ENCODE measurements at places on chromosomes 12 and 14.

DNA sequence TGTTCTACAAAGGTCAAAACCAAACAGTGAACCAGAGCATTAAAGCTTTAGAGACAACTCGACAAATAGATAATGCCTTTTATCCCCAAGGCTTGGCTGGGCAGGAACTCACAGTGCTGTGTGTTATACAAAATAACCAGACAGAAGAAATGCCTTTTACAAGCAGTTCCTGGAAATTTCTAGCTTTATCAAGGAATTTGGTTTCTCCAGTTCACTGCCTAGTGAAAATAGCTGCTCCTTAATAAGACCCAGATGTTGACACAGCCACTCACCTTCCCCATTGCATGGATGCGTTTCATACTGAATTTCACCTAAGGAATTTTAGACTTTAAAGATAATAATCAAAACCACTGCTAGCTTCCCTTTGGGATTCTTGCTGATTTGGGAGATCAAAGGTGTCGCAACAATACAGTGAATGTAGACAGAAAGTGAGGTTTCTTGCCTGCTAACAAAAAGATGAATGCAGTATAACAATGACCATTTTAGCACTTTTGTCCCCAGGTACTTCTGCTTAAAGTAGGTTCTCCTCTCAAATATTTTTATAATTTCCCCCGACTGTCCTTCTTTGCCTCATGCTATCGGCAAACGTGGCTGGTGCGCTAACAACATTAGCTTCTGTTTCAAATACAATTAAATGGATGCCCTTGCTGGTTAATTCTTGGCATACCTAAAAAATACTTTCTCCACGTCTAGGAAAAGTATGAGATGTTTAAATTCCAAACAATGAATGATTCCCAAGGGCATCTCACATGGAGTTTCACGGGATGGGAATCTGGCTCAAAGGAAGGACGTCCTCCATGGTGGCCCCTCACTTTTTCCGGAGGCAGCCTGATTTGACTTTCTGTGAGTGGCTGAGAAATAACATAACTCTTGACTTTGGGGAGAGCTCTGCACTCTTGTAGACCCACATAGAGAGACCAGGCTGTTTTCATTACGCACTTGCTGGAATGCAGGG lies 162.4 kb downstream of the C12orf75 start:
- no peak for DNase-seq

- no peak for DNase-seq
These were observed 9.0 kb downstream of the RDH16 start for GRCh38 chr12:56948457-56948777.

DNA sequence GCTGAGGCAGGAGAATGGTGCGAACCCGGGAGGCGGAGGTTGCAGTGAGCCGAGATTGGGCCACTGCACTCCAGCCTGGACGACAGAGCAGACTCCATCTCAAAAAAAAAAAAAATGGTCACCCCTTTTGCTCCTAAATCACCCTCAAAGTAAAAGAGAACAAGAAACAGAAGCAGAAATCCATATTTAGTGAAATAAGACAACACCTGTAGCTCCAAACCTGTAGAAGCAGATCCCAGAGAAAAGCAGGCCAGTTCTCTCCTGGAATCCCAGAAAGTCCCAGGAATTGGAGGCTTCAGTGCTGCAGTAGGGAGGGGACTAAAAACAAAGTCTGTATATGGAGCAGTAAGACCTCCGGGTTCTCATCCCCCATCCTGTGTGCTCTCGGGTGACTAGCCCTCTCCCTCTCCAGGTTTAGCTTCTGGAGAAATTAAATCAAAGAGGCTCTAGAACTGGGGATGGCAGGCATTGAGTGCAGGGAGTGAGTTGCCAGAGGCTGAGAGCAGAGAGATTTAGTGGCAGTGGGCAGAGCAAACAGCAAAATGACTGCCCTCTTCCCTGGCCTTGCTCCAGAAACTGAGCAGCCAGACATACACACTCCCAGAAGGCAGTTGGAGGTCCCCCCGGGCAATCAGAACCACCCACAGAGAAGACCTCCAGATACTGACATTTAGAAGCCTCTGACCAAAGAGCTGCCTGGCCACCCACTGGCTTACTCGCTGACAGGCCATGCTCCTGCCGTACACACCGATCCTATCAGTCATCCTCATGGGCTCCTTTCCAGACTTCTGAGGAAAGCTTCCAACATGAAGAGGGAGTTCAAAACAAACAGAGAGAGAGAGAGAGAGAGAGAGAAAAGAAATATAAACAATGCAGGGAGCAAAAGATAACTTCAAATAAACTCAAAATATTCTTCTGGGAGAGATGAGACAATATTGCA lies 6.3 kb upstream of the MLXIP start:
- peak; percentile 98 for DNase-seq

DNA sequence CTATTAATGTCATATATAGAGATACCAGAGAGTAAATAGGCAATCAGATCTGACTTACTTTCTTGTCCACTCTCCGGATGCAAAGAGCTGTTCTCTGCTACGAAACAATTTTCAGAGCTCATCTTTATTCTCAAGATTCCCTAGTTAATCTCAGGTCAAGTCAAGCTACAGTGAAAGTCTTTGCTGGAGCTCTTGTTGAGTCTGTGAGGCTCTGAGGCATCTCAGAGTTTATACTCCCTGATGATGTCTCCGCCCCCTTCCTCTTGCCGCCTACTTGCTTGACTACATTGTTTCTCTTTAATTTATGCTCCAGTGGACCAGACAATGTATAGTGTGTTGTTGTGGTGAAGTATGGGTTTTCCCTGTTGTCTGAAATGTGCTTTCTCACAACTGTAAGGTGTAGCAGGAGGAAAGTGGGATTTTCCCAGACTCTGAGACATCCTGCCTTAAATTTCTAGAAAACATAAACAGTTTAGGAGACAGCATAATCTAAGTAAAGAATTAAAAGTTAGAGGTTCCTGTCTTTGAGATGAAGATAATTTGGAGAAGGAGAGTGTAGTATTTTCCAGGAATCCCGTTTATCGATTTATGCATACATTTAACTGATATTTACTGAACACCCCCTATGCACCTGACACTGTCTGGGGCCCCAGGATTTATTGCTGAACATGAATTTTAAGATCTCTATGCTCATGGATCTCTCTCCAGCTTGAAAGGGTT lies at the start of gene CD69:
TSS of gene CD69 (minus strand) at position 203 of the 720 bp plus-strand sequence. CDS start at position 122, 81 bp downstream.
- no peak for DNase-seq

GRCh38 chr12:13373131-13373530 lies 176.6 kb downstream of the EMP1 start:
- no peak for DNase-seq

- no peak for DNase-seq
These were observed 135.1 kb downstream of the RBM19 start for GRCh38 chr12:113831016-113831415.

- no peak for DNase-seq
These were observed 92.4 kb downstream of the TPH2 start for GRCh38 chr12:72031066-72031465.

DNA sequence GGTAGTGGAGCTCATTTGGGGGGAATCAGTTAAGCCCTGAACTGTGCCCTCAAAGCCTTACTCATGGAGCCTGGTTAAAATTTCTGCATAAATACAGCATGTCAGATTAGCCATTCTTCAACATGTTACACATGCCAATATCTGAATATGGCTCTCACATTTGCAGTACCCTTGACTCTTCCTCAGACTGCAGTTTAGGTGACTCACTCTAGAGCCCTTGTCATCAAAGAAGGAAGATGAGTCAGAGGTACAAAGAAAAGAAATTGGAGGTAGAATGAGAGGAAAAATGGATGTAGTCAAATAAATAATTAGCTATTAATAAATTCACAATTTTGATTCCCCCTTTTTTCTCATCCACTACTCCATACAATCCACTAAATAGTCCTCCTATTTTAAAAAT lies 23.6 kb upstream of the OR4K2 start:
- DNase-seq, result no peak

- peak; percentile 85 for DNase-seq
These were observed 10.0 kb downstream of the LRCOL1 start for GRCh38 chr12:132600048-132601032.

DNA sequence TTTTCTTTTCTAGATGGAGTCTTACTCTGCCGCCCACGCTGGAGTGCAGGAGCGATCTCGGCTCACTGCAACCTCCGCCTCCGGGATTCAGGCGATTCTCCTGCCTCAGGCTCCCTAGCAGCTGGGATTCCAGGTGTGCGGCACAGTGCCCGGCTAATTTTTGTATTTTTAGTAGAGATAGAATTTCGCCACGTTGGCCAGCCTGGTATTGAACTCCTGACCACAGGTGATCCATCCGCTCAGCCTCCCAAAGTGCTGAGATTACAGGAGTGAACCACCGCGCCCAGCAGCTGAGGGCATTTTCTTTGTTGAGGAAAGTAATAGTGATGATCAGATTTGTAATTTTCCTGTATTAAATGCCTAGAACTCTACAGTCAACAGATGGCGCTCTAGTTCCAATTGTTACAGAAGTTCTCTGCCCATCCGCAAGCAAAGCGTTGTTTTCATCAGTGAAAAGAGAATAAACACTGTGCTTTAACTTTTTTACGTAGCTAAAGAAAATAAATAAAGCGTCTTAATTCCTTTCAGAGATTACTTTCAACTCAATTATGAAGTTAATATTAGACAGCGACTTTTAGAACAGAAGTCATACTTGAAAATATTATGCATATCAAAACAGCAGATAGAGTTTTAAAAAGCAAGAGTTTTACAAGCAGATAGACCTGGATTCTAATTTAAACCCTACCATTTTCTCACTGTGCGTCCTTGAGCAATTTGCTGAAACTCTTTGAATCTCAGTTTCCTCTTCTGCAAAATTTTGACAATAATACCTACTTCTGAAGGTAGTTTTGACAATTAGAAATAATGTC lies 335.1 kb downstream of the DUSP6 start:
- DNase-seq, result peak; percentile 85

- DNase-seq, result no peak
These were observed 60.9 kb upstream of the FUT8 start for GRCh38 chr14:65351493-65352194.

GRCh38 chr14:92780444-92781232 lies 13.5 kb upstream of the GOLGA5 start:
- no peak for DNase-seq

- DNase-seq, result no peak
These were observed 104.6 kb downstream of the SLC38A1 start for GRCh38 chr12:46164186-46164761.

- DNase-seq, result peak; percentile 18
These were observed 1.8 kb upstream of the FBXO21 start for GRCh38 chr12:117192057-117192456.

DNA sequence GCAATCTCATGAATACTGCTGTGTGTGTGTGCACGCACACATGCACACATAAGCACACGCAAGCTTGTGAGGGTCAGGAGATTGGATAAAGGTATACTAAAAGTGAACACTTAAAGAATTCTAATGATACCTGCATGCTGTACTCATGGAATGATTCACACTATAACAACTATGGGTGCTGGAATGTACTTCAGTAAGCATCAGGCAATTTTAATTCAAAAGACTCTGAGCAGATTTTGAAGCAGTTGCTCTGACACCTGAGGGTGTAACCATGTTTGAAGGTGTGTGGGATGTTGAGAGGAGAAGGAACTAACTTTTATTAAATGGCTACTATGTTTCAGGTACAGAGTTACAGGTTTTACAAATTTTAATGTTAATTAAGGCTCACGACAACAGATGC lies 61.6 kb downstream of the GARIN6 start:
- no peak for DNase-seq

DNA sequence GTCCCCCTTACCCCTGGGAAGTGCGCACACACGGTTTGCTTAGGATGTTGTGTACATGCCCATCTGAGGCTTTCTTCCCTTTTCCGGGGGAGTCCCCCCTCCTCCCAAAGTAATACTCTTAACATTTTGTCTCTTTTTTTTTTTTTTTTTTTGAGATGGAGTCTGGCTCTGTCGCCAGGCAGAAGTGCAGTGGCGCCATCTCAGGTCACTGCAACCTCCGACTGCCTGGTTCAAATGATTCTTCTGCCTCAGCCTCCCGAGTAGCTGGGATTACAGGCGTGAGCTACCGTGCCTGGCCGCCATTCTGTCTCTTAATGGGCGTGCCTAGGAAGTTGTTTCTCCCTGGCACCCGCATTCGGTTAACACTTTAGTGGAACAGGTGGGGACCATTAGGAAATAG lies 4.5 kb upstream of the GMFB start:
- DNase-seq, result peak; percentile 52

DNA sequence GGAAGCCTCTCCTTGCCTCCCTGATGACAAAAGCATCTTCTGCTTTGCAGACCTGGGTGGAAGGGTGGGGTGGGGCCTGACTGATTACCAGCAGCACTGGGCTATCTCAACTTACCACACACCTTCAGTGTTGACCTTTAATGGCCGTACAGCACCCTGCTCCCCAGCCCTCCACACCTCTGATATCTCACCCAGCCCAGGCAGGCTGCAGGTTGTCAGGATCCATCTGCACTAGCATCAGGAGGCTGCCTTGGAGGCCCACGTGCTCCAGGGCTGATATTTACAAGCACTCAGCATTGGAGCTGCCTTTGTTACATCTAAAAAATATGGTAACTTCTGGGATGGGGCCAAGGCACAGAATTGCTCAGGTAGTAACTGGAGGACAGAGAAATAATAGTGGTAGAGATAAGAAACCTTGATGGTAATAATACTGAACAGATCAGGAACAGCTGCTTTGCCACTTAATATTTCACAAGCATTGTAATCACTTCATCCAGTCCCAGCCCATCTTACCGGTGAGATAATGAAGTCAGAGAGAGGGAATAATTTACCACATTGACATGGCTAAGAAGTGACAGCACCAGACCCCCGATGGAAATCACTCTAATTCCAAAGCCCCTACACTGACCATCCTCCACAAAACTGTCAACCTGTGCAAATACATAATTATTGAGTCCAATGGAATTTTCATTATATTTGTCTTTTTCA lies 125.2 kb upstream of the RFLNA start:
- DNase-seq, result no peak

DNA sequence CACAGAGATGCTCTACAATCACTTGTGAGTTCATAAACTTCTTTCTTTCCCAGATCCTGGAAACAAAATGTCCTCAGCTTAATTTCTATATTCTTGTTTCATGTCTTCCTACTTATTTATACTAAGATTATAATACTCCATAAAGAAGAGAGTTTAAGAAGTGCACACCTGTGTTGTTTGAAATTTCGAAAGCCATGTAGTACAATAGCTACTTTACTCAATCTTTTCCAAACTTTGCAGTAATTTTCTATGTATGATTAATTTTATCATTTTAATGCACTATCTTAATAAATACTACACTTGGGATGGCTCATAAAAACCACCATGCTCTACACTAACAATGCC lies 300 bp upstream of the TTC5 start:
- no peak for DNase-seq

DNA sequence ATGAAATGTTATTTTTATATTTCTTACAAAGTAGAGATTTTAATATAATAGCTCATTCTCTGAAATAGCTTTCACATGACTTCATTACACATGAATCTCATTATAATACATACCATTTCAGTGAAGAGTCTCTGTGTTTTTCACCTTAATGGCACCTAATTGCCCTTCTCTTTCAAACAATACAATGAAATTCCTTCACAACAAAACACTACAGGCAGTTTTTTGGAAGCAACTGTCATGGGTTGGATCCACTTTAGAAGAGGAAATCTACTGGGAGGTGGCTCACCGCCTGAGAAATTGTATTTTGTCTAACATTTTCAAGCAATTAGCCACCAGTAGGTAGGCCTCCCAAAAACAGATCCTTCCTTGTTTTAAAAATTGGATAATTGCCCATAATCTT lies 40.3 kb upstream of the RGS6 start:
- no peak for DNase-seq

- DNase-seq, result no peak
These were observed 51.7 kb downstream of the SMOC1 start for GRCh38 chr14:69930780-69931379.

- peak; percentile 37 for DNase-seq
These were observed 7.1 kb upstream of the WASHC4 start for GRCh38 chr12:105100207-105100985.

- DNase-seq, result no peak
These were observed 148.8 kb upstream of the E2F7 start for GRCh38 chr12:77214136-77214535.

Measured in NCI-H69 (cell line).